ENCODE measurements at places on chromosomes 12 and 14.
A peak's percentile ranks its signal among the peaks of the same experiment; 100 is the strongest.

- no peak for DNase-seq
These were observed 600 bp downstream of the PNN start for GRCh38 chr14:39175445-39176262.

DNA sequence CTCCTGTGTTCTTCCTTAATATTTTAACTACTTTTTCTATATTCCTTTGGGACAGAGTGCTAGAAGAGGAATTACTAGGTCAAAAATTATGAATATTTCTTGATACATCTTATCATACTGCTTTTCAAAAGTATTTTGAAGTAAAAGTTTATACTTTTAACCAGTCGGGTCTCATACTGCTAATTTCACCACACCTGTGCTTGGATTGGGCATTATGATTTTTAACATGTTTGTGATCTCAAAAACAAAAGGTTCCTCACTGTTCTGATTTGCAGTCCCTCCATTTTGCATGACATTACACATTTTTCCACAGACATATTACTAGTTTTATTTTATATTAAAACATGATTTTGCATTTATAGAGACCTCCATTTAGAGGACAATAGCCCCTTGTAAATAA is 32.9 kb downstream of the MRPL42 start:
- DNase-seq: no peak

DNA sequence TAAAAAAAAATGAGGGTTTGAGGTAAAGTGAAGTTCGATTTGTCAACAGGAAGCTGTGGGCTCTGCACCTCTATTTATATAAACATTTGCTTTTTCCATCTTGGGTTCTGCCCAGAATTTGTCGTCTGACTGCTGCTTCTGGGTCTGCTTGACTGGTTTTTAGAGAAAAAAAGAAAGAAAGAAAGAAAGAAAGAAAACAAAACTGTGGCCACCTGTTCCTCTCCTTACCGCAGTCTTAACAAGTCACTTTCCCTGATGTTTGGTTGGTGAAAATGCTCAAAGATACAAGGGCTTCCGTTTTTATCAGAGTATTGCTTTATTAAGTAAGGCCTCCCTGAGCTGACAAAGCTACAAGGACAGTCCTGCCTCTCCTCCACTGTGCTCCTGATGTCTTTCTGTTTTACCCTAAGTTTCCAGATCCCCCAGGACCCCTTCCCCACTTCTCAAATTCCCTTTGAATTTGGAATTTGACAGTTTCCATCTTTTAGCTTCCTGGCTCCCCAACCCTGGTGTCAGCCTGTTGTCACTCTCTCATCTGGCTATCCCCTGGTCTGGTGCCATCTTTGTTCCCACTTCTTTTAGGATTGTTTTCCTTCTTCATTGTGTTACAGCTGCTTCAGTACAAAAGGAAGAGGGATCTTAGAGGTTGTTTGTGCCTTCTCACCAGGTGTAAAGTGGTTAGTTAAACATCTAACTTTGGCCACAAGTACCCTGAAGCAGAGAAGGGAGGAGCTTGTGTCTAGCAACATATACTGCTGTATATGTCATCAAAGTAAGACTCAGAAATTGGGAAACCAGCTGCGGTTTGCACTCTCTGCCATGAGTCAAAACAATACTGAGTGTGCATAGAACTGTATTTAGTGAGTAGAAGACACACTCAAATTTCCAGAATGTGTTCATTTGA is 18.0 kb downstream of the MFAP5 start:
- DNase-seq: no peak

DNA sequence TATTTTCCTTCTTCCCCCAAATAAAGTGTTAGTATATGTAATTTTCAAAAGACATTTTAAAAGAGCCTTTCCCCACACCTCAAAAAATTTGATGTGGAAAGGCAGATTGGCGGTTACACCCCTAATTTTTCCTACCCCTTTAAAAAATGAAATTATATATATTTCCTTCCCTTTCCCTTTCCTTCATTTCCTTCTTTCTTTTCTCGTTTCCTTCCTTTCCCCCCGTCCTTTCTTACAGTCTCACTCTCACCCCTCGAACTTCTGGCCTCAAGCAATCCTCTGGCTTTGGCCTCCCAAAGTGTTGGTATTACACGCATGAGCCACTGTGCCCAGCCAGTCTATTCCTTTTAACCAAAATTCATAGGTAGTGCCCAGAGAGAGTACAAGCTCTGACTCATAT is 4.2 kb upstream of the UNC119B start:
- DNase-seq: no peak

DNA sequence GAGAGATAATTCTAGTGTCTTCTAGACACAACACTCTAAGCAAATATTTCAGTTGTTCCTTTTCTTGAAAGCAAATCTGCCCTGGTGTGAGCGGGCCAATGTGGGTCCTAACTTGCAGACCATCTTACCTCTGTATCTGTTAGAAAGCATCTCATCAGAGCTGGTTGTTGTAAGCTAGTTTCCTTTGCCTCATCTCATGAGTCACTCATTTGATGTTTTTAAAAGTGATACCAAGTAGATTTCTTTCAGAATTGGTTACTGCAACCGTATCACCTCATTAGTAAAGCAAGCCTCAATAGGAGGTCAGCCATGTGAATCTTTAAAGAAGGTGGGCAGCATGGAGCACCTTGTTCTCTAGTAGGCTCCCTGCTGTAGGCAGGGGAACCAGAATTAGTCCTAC is 78.6 kb downstream of the DAAM1 start:
- DNase-seq: no peak

- no peak for DNase-seq
These were observed 116.5 kb downstream of the KIF26A start for GRCh38 chr14:104254735-104255400.

DNA sequence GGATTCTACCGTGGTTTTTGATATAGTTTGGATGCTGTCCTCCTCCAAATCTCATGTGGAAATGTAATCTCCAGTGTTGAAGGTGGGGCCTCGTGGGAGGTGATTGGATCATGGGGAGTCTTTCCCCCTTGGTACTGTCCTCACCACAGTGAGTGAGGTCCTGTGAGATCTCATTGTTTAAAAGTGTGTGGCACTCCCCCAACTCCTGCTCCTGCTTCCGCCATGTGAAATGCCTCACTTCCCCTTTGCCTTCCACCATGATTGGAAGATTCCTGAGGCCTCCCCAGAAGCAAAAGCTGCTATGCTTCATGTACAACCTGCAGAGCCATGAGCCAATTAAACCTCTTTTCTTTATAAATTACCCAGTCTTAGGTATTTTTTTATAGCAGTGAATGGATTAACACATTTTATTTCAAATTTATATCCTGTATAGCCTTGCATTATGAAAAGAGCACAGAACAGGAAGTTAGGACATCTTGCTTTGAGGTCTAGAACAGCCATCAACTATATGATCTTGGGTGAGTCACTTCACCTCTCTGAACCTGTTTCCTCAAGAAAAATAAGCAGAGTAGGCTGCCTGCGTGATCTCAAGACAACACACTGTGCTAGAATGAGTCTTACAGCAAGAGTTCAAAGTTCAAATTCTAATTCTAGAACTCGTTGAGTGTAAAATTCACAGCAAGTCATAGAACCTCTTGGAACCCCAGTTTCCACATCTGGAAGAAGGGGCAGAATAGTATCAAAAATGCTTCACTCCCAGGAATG is 160.9 kb upstream of the EEA1 start:
- peak; percentile 54 for DNase-seq

GRCh38 chr14:105005329-105005928 is 15.5 kb downstream of the CDCA4 start:
- no peak for DNase-seq

DNA sequence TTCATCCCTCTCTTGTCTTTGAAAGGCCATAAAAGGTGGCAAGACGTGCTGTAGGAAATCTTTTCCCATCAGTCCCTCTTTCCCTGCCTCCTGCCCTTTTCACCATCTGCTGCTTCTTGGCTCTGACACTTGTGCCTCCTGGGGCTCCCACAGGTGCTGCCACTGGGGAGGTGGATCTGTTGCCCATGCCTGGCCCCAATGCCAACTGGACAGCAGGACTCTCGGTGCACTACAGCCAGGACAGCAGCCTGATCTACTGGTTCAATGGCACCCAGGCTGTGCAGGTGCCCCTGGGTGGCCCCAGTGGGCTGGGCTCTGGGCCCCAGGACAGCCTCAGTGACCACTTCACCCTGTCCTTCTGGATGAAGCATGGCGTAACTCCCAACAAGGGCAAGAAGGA is 6.5 kb downstream of the CLSTN3 start:
- DNase-seq: no peak

DNA sequence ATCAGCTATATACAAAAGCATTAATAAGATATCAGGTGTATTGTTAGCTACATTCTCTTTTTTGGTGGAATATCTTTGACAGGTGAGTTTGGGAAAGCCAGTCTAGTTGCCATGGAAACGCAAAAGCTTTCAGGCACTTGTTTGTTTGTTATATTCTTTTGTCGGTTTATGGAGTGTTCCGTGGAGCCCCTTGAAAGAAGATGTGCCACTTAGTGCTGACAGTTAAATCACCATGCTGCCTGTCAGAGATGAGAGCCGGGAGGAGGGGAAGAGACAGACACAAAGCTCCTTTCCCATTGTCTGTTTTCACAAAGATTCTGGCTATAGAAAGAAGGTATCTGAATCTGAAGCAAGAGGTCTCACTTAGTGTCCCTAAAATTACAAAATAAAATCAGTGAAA is 170.8 kb downstream of the SNAPC1 start:
- no peak for DNase-seq

Measured in Caki2 (cell line).